Right lung (tissue), 10 donors: ENCODE measurements at places on chromosomes 4 and X. TPM values are rescaled to one million over a fixed set of nuclear protein-coding genes. Genes with fewer than 3 reads are reported as not detected.

The DUSP21 gene
- not detected for polyA plus RNA-seq

The CDKL5 gene
- polyA plus RNA-seq: 14.9 TPM

The ANXA3 gene
- polyA plus RNA-seq: 64.9 TPM

The SCARB2 gene
- polyA plus RNA-seq: 193 TPM

The CSAG1 gene
- not detected for polyA plus RNA-seq

The PF4V1 gene
- not detected for polyA plus RNA-seq

The WDR17 gene
- 4.8 TPM for polyA plus RNA-seq

The STAP1 gene
- polyA plus RNA-seq: 0.21 TPM

The GBA3 gene
- not detected for polyA plus RNA-seq

The RAB39B gene
- polyA plus RNA-seq: 0.94 TPM

The F8A3 gene
- 2.6 TPM for polyA plus RNA-seq

The SMIM31 gene
- 0.17 TPM for polyA plus RNA-seq

The RTL5 gene
- polyA plus RNA-seq: 20.2 TPM

The EFHC2 gene
- polyA plus RNA-seq: 4.6 TPM

The MAPK10 gene
- polyA plus RNA-seq: 51.3 TPM

The P2RY10 gene
- 0.44 TPM for polyA plus RNA-seq

The TCEAL8 gene
- 156 TPM for polyA plus RNA-seq

The NPNT gene
- 97.4 TPM for polyA plus RNA-seq

The BEND4 gene
- polyA plus RNA-seq: 0.05 TPM

The MAGEC1 gene
- not detected for polyA plus RNA-seq

The GLRA3 gene
- polyA plus RNA-seq: 0.05 TPM

The ARR3 gene
- polyA plus RNA-seq: 0.56 TPM

The SULT1E1 gene
- polyA plus RNA-seq: 284 TPM

The COMMD8 gene
- polyA plus RNA-seq: 22.5 TPM

The CCDC160 gene
- polyA plus RNA-seq: 2.5 TPM

The CFAP299 gene
- polyA plus RNA-seq: 2.5 TPM

The NXF2 gene
- not detected for polyA plus RNA-seq

The PABPC1L2B gene
- not detected for polyA plus RNA-seq

The SLAIN2 gene
- 64.6 TPM for polyA plus RNA-seq

The ATG4A gene
- 12.7 TPM for polyA plus RNA-seq

The PNMA6A gene
- 1.3 TPM for polyA plus RNA-seq

The SSX3 gene
- polyA plus RNA-seq: not detected

The QRFPR gene
- 3.7 TPM for polyA plus RNA-seq

The GSX2 gene
- not detected for polyA plus RNA-seq

The NLGN4X gene
- polyA plus RNA-seq: 2.0 TPM

The ERAS gene
- polyA plus RNA-seq: 0.17 TPM

The AFF2 gene
- polyA plus RNA-seq: 3.4 TPM

The CHRDL1 gene
- polyA plus RNA-seq: 12.6 TPM

The ATP2B3 gene
- polyA plus RNA-seq: 0.35 TPM

The SERPINA7 gene
- 0.51 TPM for polyA plus RNA-seq

The HPRT1 gene
- 23.3 TPM for polyA plus RNA-seq

The IQCM gene
- polyA plus RNA-seq: not detected

The PDCL2 gene
- not detected for polyA plus RNA-seq

The NPFFR2 gene
- not detected for polyA plus RNA-seq

The AMBN gene
- polyA plus RNA-seq: not detected

The PPEF2 gene
- 0.06 TPM for polyA plus RNA-seq

The IL13RA2 gene
- 0.35 TPM for polyA plus RNA-seq

The TRIM61 gene
- 4.5 TPM for polyA plus RNA-seq

The SUPT20HL1 gene
- polyA plus RNA-seq: not detected

The ETDB gene
- polyA plus RNA-seq: 0.50 TPM

The KIT gene
- 82.4 TPM for polyA plus RNA-seq
